ENCODE measurements at places on chromosomes 11 and 22. TPM values are rescaled to one million over a fixed set of nuclear protein-coding genes. Genes with fewer than 3 reads are reported as not detected.

DNA sequence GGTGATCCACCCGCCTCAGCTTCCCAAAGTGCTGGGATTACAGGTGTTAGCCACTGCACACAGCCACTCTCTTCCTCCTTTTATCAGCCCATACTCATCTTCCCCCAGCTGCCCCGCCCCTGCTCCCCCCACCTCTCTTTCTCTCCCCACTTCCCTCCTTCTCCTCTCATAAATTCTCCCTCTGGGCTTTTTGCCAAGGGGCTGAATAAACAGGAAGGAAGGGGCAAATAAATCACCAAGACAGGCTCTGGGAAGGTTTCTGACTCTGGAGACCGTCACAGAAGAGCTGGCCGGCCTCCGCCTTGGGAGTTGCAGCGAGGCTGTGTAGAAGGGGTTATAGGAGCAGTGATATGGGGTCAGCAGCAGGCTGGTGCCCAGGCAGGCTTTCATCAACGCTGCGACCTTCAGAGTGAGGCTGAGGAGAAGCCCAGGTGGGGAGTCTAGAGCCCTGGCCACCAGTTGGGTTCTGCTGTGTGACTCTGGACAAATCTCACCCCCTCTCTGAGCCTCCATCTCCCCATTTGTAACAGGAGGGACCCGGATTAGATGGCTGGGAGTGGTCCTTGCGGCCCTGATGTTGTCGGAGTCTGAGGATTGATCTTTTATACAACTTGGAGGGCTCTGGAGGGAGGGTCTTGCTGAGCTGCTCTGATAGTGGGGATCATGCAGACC lies 62.6 kb upstream of the RASD2 start:
- DNase-seq: no peak

DNA sequence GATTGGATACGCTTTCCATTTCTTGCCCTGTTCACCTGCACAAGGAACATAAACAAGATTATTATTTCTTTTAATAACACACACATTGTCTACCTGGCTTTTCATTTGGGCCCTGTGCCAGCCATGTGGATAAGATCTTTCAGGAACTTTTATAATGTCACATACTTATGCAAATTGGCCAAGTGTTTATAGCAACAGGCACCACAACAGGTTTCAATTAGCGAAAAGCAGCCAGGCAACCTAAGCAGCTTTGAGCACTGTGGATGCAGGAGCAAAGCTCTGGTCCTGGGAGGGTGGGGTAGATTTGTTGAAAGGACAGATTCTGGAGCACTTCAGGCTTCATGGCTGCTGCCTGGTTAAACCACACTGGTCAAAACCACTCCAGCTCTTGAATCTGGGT lies 217.4 kb downstream of the BARX2 start:
- DNase-seq: no peak

GRCh38 chr22:30265823-30266444 lies 717 bp downstream of the OSM start:
- peak; percentile 77 for DNase-seq

DNA sequence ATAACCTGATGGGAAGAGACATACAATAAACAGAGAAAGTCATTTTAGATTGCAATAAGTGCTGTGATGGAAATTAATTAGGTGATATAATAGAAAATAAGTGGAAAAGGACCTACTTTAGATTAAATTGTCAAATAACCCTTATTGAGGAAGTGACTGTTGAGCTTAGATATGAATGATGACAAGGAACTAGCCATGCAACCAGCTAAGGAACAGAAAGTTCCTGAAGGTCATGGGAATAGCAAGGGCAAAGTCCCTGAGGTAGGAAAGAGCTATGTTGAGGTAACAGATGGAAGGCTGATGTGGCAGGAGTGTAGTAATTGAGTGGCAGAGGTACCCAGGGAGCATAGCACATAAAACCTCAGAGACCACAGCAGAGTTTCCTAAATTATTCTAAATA lies 135.2 kb downstream of the WNT11 start:
- DNase-seq: no peak

DNA sequence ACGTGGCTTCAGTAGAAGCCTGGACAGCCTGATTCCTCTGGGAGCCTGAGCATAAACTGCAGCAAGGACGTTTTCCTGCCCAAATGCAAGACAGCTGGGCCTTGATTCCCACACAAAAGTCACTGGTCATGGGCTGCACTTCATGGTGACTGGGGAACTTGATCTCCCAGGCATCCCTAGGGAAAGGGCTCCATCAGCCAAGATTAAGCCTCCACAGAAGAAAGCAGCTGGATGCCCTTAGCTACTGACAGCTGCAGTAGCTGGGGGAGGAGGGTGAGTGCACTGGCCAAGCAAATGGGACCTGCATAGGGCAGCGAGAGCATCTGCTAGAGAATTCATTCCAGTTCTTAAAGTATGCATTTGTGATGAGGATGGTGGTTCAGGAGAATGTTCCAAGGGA lies 267.4 kb upstream of the ISX start:
- DNase-seq: no peak

DNA sequence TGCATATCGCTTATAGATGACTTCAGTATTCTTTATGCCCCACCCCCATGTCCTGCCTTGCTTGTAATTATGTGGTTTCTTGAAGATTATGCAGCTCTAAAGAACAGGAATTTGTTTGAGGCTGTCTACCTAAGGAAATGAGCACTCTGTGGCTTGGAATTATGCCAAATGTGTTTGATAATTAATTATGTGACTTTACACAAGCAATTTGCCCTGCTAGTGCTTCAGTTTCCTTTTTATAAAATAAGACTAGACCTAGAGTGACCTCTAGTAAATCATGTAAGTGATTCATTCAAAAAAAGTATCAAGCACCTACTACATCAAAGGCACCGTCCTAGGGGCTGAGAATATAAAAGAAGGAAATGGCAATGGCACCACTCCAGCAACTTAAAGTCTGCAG lies 491.5 kb upstream of the KIRREL3 start:
- no peak for DNase-seq

DNA sequence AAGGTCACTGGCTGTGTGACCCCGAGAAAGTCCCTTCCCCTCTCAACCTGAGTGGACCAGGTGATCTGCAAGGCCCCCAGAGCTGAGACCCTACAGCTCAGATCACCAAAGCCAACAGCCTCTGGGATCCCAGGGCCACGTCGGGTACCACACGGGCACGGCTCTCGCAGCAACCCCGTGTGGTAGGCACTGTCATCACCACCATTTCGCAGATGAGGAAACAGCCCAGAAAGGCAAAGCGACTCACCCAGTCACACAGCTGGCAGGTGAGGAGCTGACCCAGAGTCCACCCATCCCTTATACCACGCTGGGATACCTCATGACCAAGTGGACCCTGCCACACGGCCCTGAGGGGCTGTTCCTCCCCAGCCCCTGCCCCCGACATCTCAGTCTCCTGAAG lies 2.8 kb downstream of the ATP5MGL start:
- no peak for DNase-seq

GRCh38 chr22:30823015-30823370 lies 128.3 kb downstream of the OSBP2 start:
- DNase-seq: no peak

DNA sequence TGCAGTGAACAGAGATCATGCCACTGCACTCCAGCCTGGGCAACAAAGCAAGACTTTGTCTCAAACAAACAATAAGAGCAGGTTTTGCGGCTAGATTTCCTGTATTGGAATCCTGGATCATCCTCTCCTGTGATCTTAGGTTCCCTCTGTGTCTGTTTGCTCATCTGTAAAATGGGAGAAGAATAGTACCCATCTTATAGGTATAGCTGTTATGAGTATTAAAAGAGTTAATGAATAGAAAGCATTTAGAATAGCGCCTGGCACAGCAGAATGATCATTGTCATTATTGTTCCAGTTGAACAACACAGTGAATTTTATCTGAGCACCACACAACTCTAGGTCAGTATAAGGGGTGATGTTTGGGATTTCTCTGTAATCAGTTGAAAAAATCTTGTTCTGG lies 10.8 kb downstream of the MARK2 start:
- no peak for DNase-seq

- DNase-seq: no peak
These were observed 12.2 kb downstream of the LSP1 start for GRCh38 chr11:1864831-1865665.

GRCh38 chr11:78798663-78799062 lies 224.0 kb upstream of the NARS2 start:
- peak; percentile 82 for DNase-seq

- no peak for DNase-seq
These were observed 246.2 kb downstream of the NTM start for GRCh38 chr11:131616481-131617140.

GRCh38 chr22:36369922-36370791 lies 17.6 kb downstream of the MYH9 start:
- no peak for DNase-seq

- DNase-seq: no peak
These were observed 10.5 kb downstream of the EMSY start for GRCh38 chr11:76455331-76455730.

- DNase-seq: no peak
These were observed 27.6 kb upstream of the LRRC10B start for GRCh38 chr11:61480994-61481335.

The ALDH3B2 gene
- not detected for total RNA-seq

The ELFN2 gene
- not detected for total RNA-seq

The MMP13 gene
- not detected for total RNA-seq

The KLHDC7B gene
- total RNA-seq: not detected

The ZBTB16 gene
- total RNA-seq: 344 TPM

The DGAT2 gene
- 26.2 TPM for total RNA-seq

The ATP6V1E1 gene
- 94.6 TPM for total RNA-seq

The PRRG4 gene
- 3.0 TPM for total RNA-seq

The CAT gene
- 69.2 TPM for total RNA-seq

The SCN3B gene
- total RNA-seq: 4.7 TPM

The SPTY2D1 gene
- total RNA-seq: 7.8 TPM

The OR51B4 gene
- not detected for total RNA-seq

The PATE4 gene
- not detected for total RNA-seq

The SAA1 gene
- total RNA-seq: 70.4 TPM

The ALG9 gene
- total RNA-seq: 16.8 TPM

The ADAMTS15 gene
- total RNA-seq: 20.4 TPM

The FBLN1 gene
- 580 TPM for total RNA-seq

The LIF gene
- not detected for total RNA-seq

Data from ascending aorta (tissue), 2 donors.